ENCODE measurements at places on chromosomes 1 and 21.
A peak's percentile ranks its signal among the peaks of the same experiment; 100 is the strongest.

GRCh38 chr1:218394416-218394815 lies 49.3 kb downstream of the TGFB2 start:
- DNase-seq: no peak

GRCh38 chr1:232904566-232904965 lies 45.8 kb upstream of the NTPCR start:
- DNase-seq: peak; percentile 40

DNA sequence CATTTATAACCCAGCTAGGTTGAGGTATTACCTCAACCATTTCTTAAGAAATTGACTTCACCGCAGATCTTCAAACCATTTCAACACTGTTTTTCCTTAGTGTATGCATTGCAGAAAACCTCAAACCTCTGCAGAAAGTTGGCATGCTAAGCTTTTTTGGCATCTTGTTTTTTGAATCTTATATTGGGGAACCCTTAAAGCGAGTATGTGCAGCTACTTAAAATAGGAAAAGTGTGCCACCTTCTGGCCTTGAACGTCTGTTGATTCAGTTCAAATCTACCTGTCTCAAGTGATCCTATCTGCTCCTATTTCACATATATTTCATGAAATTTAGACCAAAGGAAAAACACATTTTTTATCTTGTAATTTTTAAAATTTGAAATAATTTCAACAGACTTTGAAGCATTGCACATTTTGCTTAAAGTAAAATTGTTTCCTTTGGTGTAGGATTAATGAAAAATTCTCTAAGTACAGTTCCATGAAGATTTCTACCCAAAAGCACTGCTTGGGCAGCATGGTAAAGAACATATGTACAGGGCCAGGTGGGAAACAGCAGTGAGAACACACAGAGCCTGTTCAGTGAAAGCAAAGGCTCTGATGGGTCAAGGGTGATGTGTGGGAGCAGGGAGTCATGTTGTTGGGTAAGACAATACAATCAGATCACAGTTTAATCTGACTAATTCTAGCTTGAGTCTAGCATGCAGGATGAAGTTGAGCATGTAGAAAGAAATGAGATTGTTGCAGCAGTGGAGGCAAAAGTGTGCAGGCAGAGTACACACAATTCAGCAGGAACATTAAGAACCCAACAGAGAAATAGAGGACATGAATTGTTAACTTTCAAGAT lies 17.2 kb downstream of the HENMT1 start:
- peak; percentile 73 for DNase-seq

- peak; percentile 12 for DNase-seq
Observed at GRCh38 chr1:243438815-243439214, 183.0 kb downstream of the SDCCAG8 start.

GRCh38 chr1:147726168-147726567 lies 34.2 kb downstream of the GJA5 start:
- no peak for DNase-seq

- DNase-seq: no peak
Observed at GRCh38 chr1:245621589-245621988, 466.8 kb downstream of the KIF26B start.

- DNase-seq: peak; percentile 8
Observed at GRCh38 chr1:198417039-198417438, 123.4 kb downstream of the ATP6V1G3 start.

DNA sequence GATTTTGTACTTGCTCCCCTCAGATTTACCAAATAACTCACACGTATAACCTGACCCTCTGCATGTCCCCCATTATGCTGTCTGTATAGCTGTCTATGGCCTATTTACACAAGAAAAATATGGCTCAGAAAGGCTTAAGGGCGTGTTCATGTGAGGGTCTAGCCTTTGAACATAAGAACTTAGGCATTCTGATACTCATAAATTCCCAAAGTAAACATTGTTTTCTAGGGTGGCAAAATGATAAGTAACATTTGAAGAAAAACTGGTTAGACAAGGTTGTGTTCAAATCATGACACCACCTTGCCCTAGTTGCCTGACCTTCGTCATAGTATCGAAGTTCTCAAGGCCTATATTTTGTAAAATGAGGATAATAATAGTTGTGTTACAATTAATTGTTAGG lies 394.6 kb downstream of the LRRIQ3 start:
- DNase-seq: no peak

- DNase-seq: no peak
Observed at GRCh38 chr1:109935451-109935900, 24.8 kb downstream of the CSF1 start.

GRCh38 chr21:33731447-33731846 lies 89.1 kb downstream of the ITSN1 start:
- DNase-seq: no peak

DNA sequence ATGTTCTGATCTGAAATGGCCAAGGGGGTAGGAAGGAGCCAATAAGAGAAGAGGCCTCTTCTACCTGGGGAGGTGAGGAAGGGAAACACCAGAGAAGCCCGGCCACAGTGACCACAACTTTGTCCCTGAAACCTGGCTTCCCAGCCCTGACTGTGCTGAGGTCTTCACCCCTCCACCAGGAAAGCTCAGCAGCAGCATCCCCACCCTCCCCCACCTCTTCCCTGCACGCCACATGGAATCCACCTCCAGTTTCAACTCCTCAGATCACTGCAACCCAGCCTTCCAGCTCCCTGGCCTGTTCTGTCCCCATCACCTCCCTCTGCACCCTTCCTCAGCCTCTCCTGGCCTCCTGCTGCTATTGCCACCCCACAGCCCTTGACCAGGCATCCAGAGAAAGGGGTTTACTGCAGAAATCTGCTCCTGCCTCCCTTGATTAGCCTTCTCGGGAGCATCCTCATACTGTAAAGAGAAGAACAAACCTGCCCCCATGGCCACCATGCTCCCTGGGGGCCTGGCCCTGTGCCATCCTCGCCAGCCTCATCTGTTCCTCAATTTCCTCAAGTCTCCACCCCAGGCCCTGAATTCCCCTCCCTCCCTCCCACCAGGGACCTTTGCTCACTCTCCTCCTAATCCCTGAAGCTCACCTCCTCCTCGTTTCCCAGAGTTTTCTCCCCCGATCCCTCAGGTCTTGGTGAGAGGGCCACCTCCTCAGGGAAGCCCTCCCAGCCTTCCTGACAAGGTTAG lies 450.9 kb downstream of the MATN1 start:
- DNase-seq: no peak

DNA sequence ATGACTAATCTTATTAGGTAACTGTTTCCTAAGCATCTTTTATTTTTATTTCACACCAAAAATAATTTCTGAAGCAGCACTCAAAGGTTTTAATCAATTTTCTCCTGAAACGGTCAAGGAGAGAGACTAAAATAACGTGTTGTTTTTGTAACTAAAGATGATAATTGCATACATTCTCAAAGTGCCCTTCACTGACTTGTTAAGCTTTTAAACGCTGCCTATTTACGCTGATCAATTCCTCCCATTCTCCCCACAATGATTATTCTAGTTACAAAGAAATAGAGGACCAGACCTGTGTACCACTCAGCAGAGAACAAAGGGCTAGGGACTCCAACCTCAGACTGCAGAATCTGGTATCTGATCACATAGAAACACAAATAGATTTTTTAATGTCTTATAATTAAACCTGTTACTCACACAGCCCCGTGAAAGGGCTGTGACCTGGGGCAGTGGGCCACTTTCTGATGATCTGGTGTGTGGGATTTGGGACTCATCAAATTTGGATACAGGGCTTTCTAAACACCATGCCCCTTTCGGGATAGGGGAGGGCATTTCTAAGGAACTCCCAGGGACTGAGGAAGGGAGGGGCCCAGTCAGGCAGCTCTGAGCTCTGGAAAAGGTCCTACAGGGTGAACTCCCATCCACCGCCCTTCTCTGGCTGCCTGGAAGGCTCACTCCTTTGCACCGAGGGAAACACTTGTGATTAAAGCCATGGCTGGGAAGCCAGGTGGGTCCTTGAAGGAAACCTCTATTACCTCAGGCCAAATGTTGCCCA lies 65.2 kb downstream of the BCAR3 start:
- peak; percentile 37 for DNase-seq

- DNase-seq: peak; percentile 19
Observed at GRCh38 chr1:70358921-70359564, 4.5 kb upstream of the ANKRD13C start.

DNA sequence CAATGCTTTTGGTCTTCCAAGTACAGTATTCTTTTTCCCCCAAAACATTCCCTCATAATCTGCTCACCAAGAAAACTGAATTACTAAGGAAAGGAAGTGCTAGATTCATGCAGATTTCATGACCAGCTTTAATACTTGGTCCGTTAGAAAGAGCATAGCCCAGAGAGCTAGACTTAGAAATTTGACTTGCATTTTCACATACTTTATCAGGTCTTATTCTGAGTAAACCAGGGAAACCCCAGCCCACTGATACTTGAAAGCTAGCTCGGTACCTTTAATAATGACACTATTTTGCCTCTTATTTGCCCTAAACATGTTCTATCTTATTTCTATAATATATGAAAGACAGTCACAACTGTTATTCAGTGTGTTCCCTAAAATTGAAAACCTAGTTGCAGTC lies 204.5 kb downstream of the TTLL7 start:
- no peak for DNase-seq

DNA sequence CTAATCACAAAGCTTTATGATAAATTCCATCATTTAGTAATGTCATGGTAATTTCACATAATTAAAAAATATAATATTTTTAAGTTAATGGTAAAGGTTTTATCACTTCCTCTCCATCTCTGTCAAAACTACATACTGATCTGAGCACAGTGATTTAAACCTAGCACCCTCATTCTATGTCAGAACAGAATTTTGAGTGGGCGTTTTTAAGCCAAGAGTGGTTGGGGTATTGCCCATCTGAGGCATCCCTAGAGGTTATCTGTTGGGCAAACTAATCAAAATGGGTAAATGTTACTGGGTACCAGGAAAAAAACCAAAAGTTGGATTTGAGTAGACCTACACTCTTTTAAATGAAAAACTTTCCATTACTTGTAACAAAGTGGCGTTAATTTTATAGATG lies 100.7 kb upstream of the GFI1 start:
- no peak for DNase-seq

DNA sequence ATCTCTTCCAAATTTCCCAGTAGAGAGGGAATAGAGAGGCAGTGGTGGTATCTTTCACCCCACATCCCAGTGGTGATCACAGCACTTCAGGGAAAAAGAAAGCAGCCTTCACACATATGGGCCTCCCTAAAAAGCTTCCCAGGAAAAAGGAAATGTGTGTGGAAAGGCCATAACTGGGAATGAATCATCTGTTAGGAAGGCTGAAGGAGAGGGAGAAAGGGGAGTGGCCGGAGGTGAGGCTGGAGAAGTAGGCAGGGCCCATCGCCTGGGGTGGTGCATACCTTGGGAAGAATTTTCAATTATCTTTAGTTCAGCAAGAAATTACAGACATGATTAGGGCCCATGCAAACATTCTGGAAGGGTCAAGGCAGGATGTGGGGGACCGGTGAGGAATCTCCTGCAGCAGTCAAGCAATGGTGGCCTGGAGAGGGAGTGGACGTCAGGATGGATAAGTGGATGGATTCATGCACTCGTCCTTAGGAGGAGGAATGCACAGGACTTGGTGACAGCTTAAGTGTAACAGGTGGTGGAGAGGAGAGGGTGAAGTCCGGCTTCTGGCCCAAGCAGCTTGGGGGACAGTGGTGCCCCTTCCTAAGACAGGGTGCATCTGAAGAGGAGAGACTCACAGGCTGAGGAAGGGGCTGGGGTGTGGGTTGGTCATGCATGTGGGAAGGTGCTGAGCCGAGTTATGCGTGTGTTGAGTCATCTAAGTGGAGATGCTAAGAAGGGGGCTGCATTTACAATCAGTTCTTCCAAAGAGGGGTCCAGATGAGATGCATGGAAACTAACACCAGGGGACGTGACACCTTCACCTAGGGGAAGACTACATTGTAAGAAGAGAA lies 17.9 kb downstream of the HIVEP3 start:
- DNase-seq: peak; percentile 93

DNA sequence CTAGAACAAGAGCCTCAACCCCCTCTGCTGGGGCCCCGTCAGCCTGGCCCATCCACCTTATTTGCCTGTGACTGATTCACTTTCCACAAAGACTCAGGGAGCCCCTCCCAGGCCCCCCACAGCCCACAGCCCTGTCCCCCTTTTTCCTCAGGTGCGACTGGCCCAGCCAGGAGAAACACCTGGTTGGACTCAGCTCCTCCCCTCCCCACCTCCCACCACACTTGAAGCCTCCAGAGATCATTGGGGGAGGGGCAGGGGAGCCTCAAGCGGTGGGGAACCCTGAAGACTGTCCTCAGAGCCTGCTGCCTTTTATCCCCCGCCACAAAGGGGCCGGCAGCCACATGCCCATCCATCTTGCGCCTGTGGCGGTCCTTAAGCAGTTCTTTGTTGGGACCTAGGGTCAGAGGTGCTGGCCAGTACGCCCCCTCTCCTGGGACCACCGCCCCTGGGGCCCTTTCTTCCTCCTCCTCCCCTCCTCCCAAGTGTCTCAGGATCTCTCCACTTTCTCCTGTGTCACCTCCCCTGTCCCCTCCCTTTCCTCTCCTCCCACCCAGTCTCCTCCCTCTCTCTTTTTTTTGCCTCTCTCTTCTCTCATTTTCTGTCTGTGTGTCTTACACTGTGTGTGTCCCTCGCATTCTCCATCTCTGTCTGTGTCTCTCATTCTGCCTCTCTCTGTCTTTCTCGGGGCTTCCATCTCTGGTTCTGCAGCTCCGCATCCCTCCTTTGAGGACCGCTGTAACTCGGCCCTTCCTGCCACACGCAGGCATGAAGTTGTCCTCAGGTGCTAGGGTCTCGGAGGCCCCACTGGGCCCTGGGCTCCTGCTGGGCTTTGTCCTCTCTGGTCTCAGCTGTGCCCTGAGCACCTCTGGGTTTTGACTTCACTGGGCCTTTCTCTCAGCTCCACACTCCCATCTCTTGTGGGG lies 12.2 kb downstream of the CRABP2 start:
- DNase-seq: no peak

- peak; percentile 80 for DNase-seq
Observed at GRCh38 chr1:181119093-181119989, 30.8 kb downstream of the IER5 start.
